Fibroblast of skin of abdomen (primary cell): ENCODE measurements at places on chromosomes 6 and 20.

DNA sequence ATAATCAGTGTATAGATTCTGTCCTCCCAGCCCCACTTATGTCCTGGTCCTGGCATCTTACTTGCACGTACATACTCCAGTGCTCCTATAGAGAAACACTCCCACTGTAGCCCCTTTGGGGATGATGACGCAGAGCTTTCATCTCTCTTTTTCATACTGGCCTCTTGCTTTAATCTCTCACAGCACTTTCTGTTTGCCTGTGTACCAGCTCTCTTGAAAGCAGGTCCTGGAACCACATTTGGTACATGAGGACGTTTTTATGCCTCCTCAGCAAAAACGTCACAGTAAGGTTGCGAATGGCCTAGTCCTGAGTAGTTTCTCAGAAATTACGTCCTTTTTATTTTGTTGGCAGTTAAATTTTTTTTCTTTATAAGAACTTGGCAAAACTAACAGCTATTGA lies 10.8 kb downstream of the L3MBTL3 start:
- no peak for DNase-seq

- DNase-seq = peak; percentile 92
Observed at GRCh38 chr20:59010995-59011873, 4.2 kb upstream of the CTSZ start.

GRCh38 chr6:25482996-25483395 lies 169.0 kb upstream of the SCGN start:
- no peak for DNase-seq

DNA sequence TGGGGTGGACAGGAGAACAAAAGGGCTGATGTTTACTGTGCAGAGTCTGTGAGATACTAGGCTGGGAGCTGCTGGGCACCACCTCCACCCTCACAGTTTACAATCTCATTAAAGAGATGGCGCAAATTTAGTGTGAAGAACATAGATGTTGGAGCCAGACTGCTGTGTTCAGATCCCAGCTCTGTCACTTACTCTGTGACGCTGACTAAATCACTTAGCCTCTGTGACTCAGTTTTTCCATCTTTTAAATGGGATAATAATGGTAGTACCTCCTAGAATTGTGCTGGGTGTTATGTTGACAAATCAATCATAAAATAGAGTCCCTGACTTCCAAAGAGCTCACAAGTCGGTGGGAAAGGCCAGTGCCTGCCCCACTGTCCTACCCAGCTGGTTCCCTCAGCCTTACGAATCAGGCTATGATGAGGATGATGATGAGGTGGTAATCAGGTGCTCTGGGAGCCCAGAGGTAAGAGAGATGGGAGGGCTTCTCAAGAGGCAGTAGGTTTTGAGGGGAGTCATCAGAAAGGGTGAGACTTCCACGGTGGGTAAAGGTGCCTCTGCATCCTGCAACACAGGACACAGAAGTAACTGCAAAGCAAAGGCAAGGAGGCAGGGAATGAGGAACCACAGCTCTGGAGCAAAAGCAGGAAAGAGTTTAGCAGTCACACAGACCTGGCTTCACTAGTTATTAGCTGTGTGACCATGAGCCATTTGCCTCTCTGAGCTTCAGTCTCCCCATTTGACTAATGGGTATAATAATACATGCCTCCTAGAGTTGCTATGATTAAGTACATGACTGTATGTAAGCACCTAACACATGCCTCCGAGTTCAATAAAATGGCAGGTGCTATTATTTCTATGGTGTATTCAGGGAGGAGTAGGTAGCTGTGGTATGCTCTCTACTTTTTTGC lies 8.9 kb downstream of the FYN start:
- no peak for DNase-seq

DNA sequence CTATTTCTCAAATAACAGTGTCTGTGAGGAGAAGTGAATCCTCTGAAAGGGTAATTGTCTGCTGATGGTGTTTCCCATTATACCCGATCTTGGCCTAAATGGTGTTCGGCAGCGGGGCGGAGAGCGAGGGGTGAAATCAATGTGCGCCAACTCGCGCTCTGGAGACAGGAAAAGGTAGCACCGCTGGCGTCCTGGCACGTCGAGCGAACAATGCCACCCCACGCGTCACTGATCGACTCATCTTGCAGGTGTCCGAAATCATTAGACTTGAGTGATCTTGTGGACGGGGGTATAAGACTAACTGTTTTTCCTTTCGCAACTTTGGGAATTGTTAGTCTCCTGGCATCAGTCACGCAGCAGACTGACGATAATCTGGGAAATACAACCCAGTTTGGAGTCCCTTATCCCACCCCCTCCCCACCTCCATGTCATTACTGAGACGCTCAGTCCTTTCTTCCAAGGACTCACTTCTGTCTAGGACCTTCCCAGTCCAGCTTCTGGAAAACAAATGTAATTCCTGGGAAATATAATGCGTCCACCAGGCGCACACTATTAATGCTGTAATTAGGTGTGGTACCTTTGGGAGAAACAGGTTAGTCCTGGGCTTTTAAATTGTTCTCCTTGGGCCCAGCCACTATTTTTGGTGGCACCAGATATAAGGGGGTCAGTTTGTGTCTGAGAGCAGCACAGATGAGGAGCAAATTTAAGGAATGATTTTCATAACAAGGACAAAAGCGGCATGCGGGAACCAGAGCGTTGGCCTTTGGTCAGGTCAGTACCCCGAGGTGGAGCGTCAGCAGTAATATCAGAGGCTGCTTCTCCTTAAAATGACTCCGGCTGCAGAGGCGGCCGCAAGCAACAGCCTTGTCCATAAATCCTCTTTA lies 2.3 kb downstream of the LINC00237 start:
- no peak for DNase-seq

DNA sequence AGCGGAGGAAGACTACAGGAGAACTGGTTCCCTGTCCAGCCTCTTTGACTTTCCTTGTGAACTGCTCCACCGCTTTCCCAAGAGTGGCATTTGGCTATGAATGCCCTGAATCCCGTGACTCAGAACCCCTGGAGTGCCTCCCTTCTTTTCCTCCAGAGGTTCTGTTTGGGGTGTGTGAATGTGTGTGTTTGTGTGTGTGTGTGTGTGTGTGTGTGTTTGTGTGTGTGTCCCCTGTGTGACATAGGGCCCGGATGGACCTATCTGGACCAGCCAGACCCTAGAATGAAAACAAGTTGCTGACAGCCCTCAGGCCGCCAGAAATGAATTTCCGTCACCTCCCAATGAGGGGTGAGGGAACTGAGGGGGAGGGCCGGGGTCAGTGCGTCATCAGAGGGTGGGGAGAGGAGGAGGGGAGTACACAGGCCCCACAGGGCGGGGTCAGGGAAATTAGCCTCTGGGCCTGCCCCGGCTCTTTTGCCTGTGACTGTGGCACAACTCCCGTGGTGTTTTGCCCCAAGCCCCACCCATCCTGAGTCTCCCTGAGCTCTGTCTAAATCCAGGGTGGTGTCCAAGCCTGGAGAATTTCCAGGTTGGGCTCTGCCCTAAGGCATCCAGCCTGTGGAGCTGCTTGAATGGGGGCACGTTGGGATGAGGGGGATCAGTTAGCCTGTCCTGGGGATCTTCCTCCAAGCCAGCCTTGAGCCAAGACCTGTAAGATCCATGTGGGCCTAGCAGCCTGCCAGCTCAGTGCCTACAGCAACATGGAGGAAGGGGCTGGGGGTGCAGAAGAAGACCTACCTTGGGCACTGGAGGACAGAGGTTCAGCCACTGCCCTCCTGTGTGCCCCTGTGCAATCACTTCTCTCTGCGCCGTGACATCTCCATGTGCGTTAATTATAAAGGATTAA lies 15.2 kb upstream of the MRPS18A start:
- DNase-seq = peak; percentile 92

- peak; percentile 99 for DNase-seq
Observed at GRCh38 chr6:73704260-73704659, 8.3 kb downstream of the CD109 start.

GRCh38 chr6:157182503-157183264 lies 140.6 kb downstream of the TMEM242 start:
- no peak for DNase-seq

GRCh38 chr6:45566882-45567281 lies 189.1 kb upstream of the SUPT3H start:
- DNase-seq = peak; percentile 53

DNA sequence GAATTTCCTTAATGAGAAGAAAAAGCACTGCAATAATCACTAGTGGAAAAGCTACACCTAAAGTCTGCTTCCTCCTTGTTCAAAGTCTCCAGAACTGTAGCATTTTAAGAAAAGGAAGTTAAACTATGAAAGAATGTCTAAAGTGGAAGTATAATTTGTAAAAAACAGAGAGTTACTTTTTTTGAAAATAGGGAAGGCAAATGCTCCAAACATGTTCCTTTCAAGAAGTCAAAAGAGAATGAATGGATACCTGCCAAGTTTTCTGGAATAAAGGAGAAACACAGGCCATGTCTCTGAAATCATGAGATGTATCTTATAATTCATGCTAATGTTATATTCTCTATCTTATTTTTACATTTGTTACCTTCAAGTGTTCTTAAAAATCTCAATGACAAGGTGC lies 60.7 kb upstream of the ADGRG6 start:
- no peak for DNase-seq

DNA sequence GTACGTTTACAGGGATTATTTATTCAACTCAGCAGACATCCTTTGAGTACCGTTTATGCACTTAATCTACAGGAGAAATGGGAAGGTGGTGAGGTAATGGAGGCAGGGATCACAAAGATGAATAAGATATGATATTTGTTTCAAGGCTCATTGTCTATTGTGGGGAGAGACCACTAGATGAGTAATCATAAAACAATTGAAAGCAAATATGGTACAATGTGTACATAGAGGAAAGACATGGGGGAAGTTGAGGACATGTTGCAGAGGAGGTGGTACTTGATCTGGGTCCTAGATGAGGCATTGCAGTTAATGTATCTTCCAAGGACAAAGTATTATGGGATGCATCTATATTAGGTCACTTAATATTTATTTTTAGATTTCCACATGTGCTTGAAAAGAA lies 13.7 kb upstream of the CDC5L start:
- no peak for DNase-seq

GRCh38 chr6:113564371-113565171 lies 292.6 kb upstream of the MARCKS start:
- DNase-seq = peak; percentile 99

DNA sequence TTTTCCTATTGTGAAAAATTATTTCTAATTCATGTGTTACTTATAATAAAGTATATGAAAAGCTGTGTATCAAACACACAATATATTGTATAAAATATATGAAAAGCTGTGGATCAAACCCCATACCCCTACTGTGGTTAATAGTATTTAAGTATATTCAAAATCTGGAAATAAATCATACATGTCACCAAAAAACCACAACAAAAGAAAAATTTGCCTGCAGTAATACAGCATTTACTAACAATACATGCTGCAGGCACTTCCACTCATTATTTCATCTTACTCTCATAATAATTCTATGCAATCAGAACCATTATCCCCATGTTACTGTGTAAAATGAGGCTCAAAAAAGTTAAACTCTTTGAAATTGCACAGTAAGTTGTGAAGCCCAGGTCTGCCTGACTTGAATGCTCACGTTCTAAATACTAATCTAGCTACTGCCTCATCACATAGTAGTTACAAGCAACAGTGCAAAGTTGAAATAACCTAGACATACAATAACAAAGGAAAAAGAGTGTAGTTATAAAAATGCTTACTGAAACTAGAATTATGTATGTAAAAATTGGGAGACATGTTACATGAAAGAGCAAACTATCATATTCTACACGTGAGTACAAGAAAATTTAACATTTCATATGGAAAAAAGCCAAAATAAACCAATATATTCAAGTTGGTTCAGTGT lies 61.7 kb downstream of the FAM217A start:
- DNase-seq = no peak

DNA sequence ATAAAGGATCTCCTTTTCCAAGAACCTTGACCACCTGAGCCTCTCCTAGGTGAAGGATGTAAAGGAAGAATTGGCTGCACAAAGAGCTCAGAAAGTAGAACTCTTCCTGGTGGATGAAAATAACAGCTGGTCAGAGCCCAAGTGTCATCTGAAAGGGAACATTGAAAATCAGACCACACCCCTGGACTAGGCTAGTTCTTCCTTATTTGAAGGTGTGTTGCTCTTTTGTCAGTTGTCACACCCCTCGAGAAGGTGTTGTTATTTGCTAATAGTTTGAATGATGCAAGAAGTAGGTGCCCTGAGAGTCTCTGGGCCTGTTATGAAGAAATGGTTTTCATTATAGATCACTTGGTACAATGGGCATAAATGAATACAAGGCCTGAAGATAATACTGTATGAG lies 31.1 kb downstream of the NHLRC1 start:
- DNase-seq = no peak

- DNase-seq = no peak
Observed at GRCh38 chr20:25600632-25601031, 15.3 kb upstream of the NINL start.

DNA sequence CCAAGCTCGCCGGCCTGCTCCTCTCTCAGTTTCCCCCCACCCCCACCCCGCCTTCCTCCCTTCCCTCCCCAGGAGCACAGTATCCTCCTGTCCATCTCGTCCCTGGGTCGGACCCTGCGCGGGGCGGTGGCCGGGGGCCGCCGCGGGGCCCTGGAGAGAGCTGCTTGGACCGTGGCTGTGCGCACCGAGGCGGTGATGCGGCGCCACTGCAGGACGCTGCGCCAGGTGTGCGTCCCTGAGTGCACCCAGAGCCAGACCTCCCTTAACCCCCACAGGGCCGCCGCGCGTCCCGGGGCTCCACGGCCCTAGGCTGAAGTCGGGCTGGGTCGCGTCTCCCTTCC lies 2.2 kb downstream of the C20orf204 start:
- no peak for DNase-seq

DNA sequence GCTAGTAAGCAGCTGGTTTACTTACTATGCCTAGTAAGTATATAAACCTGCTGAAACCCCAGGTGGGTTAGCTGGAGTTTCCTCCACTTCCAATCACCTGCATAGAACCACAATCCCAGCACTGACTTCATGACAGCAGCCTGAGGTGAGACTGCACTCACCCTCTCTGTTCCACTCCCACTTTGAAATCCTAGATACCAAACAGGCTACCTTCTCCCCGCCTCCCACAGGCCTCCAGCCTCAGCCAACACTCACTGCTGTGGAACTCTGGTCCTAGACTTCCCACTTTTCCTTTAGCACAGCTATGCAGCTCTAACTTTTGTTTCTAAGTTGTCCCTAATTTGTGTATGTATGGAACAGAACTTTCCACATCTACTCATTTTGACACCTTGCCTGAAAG lies 149.7 kb upstream of the ARID1B start:
- DNase-seq = no peak

- peak; percentile 86 for DNase-seq
Observed at GRCh38 chr6:89984926-89985750, 90.9 kb downstream of the GJA10 start.

- peak; percentile 87 for DNase-seq
Observed at GRCh38 chr6:157322792-157323254, 496 bp downstream of the TMEM242 start.
